ENCODE measurements at places on chromosomes 3 and 15.

DNA sequence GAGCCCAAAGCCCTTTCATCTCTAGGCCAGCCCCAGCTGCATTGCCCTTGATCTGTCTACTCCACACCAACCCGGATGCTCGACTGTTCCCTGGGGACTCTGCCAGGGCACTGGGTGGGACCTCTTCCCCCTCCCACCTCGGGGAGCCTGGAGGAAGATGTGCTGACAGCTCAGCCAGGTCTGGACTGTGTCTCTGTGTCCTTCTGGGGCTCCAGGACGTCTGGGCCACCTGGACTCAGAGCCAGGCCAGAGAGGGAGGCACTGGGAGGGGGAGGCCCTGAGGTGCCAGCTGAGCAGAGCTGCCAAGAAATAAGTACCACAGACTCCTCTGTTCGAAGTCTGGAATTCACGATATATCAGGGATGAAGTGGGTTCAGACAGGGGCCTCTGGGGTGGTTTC lies 5.8 kb upstream of the HCN4 start:
- DNase-seq, result no peak
- peaks cover 24% of the 10 kb centered on the region for H3K27me3 ChIP-seq
- no peak overlapping the region for H3K4me3 ChIP-seq
- no peak overlapping the region for H3K27ac ChIP-seq
- no peaks in the 10 kb centered on the region for H3K4me1 ChIP-seq
- H3K36me3 ChIP-seq, result no peaks in the 10 kb centered on the region

DNA sequence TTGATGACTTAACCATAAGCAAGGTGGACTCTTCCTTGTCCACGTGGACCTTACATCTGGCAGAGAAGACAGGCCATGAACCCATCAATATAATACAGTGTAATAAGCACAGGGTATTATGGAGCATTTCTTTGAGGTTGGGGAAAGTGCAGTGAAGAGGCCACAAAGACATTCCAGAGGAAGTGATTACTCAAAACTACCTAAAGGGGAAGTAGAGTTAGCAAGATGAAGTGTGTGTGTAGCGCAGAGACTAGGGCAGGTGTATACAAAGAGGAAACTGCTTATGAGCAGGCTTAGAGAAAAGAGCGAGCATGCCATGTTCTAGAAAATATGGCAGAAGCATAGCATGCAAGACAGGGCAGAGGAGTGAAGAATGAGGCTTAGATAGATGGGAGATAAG lies 17.9 kb downstream of the CP start:
- H3K36me3 ChIP-seq, result no peaks in the 10 kb centered on the region
- H3K27me3 ChIP-seq, result peaks cover 22% of the 10 kb centered on the region
- DNase-seq, result no peak
- no peak overlapping the region for H3K4me3 ChIP-seq
- no peak overlapping the region for H3K27ac ChIP-seq
- peaks cover 9% of the 10 kb centered on the region for H3K4me1 ChIP-seq

GRCh38 chr3:54915181-54915580 lies 12.7 kb downstream of the LRTM1 start:
- no peak overlapping the region for H3K27ac ChIP-seq
- no peaks in the 10 kb centered on the region for H3K4me1 ChIP-seq
- H3K36me3 ChIP-seq, result no peaks in the 10 kb centered on the region
- no peak overlapping the region for H3K4me3 ChIP-seq

- DNase-seq, result no peak
- no peak overlapping the region for H3K4me3 ChIP-seq
- no peaks in the 10 kb centered on the region for H3K4me1 ChIP-seq
- H3K27ac ChIP-seq, result no peak overlapping the region
- no peaks in the 10 kb centered on the region for H3K27me3 ChIP-seq
Observed at GRCh38 chr3:139634111-139634635, 43.6 kb downstream of the NMNAT3 start.

GRCh38 chr3:4999531-5000184 lies 20.4 kb downstream of the BHLHE40 start:
- H3K36me3 ChIP-seq, result no peaks in the 10 kb centered on the region
- no peak for DNase-seq
- H3K4me1 ChIP-seq, result no peaks in the 10 kb centered on the region
- H3K27ac ChIP-seq, result no peak overlapping the region
- H3K4me3 ChIP-seq, result no peak overlapping the region
- no peaks in the 10 kb centered on the region for H3K27me3 ChIP-seq

DNA sequence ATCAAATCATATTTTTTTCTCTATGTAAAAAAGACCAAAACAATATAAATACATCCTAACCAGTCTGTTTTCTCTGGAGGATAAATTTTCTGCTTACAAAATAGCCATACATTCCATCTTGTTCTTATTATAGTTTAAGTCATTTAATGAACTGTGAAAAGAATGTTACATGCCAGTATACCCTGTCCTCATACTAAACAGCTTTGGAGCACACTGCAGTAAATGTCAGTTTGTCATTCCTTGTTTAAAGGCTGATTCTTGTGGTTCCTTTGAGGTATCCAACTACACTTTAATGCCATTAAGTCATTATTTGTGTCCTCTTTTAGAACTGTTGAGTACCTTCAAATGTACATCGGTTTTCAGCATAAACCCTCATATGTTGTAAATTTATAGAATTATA lies 52.7 kb upstream of the DCBLD2 start:
- H3K27ac ChIP-seq, result no peak overlapping the region
- no peaks in the 10 kb centered on the region for H3K4me1 ChIP-seq
- no peak overlapping the region for H3K4me3 ChIP-seq
- H3K27me3 ChIP-seq, result peaks cover 23% of the 10 kb centered on the region

All from naive thymus-derived CD8-positive, alpha-beta T cell (primary cell).